ENCODE measurements at places on chromosomes 7 and 10.

GRCh38 chr10:74056050-74056818 lies 58.3 kb downstream of the VCL start:
- peak; percentile 40 for DNase-seq

GRCh38 chr7:132871419-132871818 lies 210.5 kb downstream of the CHCHD3 start:
- DNase-seq, result no peak

- DNase-seq, result no peak
These were observed 30.0 kb downstream of the GTF2IRD1 start for GRCh38 chr7:74483402-74484336.

- no peak for DNase-seq
These were observed 95.9 kb downstream of the CUX1 start for GRCh38 chr7:101913247-101913721.

- DNase-seq, result no peak
These were observed 374.3 kb downstream of the INHBA start for GRCh38 chr7:41328544-41328943.

DNA sequence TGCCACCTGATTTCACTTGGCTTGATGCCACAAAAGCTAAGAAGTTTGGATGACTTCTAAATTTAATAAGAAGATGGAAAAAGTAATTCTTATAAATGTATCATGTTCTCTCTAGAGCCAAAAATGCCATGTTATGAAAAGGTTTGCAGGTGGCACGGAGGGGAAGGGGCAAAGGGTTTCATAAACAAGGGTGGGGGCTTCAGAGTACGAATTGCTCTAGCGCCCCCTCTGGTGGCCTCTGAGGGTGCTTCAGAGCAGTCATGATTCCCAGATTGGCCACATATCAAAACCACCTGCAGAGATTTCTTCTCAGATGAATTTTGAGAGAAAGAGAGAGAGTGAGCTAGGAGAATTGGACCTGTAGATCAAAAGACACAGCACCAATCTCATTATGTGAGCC lies 208.6 kb upstream of the YAE1 start:
- DNase-seq, result no peak

- DNase-seq, result no peak
These were observed 38.4 kb downstream of the BAIAP2L1 start for GRCh38 chr7:98362517-98362916.

DNA sequence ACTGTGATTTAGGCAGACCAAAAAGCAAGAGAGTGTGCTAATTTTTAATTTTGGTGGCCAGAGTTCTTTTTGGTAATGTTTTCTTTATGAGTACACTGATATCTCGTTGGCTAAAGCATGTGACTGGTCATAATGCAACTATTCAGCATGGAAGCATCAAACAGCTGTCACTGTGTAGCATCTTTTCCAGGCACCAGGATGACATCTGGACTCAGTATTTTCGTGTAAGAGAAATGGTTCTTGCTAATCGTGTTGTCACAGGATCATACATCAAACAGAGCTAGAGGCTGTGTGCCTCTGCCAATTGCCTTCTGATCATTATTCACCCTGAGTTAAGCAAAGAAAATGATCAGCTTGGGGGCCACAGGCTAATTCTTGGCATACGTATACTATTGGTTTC lies 118.9 kb downstream of the SND1 start:
- no peak for DNase-seq

GRCh38 chr7:142586611-142587010 lies 162.7 kb upstream of the PRSS1 start:
- no peak for DNase-seq

All from CD4-positive, alpha-beta T cell treated with Interleukin-4 for 1 hour (primary cell).